LHCN-M2 (cell line): ENCODE measurements at places on chromosomes 12 and 14. TPM values are rescaled to one million over a fixed set of nuclear protein-coding genes. Genes with fewer than 3 reads are reported as not detected.

DNA sequence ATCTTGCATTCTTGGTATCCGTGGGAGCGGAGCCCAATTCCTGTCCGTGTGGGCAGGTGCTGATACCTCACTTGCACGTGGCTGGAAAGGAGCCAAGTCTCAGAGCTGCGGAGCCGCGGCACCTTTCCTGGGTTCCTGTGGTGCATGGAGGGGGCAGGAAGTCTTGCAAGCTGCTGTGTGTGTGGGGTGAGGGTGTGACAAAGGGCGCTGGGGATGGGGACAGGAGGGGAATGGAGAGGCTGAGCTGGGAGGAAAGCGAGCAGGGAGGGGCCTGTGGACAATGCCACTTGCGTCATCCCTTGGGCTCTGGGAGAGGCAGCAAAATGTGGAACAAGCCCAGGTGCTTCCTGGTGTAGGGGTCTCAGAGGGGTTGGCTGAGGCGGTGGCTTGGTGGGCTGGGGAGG lies 86.7 kb downstream of the CALM1 start:
- DNase-seq = no peak

RERG gene
- total RNA-seq = 3.0 and 5.3 TPM in 2 replicates

L2HGDH gene
- total RNA-seq = 4.6 and 5.0 TPM in 2 replicates

NOXRED1 gene
- 0.06 TPM in 1 of 2 replicates, not detected in the other for total RNA-seq

DNA sequence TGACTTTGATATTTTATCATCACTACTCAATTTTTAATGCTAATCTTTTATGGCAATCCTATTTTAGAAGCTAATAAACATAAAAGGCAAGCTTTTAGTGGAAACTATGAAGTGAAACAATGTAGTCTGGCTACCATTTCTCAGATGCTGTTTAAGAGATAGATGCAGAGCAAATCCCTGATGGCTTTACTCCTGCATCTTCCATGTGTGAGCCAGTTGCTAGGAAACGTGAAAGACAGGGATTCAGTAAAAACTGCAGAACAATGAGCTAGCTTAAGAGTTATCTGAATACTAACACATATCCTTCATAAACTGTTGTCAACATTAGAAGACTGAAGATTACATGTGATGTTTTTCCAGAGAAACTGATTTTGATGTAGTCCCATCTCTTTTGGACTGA lies 112.6 kb downstream of the SLC2A13 start:
- no peak for DNase-seq

NDRG2 gene
- 0.86 TPM in 1 of 2 replicates, not detected in the other for total RNA-seq

ARHGDIB gene
- 16.0 and 16.8 TPM in 2 replicates for total RNA-seq

LRRC10 gene
- total RNA-seq = not detected in 2 replicates

- no peak for DNase-seq
Observed at GRCh38 chr12:105644770-105645169, 314.3 kb downstream of the C12orf75 start.

DNA sequence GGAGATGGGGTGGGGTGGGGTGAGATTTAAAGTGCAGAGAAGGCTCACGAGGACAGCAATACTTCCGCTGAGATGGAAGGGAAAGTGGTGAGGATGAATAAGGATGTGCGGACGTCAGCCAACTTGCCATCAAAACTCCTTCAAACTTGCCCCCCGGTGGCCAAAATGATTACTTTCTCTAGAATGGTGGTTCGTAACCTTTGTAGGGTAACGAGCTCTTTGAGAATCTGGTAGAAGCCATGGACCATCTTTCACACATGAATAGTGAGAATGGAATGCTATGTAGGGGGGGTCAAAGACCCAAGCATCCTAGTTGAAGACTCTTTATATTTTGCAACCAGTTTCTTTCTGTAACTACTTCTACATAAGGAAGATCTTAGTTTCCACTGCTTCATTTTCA lies 245.9 kb upstream of the DDHD1 start:
- peak; percentile 64 for DNase-seq

- peak; percentile 43 for DNase-seq
Observed at GRCh38 chr12:50101663-50102062, 2.1 kb upstream of the GPD1 start.

DNA sequence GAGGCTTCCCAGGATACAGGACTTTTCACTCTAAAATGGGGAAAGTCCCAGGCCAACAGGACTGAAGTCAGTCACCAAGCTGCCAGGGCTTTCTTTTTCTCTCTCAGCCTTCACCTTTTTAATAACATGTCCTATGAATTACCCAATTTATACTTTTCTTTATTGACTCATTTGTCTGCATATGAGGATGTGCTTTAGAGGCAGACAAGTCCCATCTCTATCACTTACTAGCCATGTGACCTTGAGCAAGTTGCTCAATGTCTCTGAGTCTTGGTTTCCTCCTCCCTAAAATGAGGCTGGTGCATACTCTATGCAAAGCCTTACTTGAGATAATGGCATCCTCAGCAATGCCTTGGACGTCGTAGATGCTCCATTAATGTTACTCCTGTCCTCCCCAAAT lies 98.1 kb upstream of the TMPO start:
- DNase-seq = no peak

GRCh38 chr12:28770322-28770721 lies 378.8 kb upstream of the FAR2 start:
- DNase-seq = no peak

DNA sequence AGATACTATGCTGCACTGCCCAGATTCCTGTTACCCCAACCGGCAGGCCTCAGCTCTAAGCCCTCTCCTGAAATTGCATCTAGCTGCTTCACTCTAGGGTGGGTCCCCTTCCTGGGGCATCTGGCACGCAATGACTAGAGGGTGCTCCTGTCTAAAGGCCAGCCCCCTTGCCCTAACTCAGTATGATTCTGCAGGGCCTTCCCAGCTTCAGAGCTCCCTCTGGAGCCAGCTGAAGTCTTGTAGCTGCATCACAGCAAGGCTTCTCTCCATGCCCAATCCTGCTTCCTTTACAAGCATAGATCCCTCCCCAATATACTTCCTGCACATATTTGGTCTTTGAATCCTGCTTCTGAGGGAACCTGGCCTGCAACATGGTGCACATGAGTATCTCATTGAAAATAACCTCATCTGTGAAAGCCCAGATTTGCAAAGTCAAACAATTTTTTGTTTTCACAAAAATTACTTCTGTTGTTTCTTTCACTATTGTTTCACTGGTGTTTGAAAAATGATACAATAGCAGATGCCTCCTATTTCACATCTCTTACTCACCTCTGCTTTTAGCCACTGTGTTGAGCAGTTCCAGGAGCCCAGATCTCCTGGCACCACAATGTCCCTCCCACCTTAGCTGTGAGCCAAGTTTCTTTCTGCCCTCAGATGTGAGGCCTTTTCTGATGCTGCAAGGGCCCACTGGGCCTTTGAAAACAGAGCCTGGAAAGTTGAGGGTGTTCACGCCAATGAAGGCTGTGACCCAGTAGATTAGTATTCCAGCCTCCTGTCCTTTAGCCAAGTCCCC lies 169.5 kb upstream of the EGLN3 start:
- no peak for DNase-seq

- DNase-seq = no peak
Observed at GRCh38 chr12:68602720-68603119, 8.0 kb upstream of the RAP1B start.

DNA sequence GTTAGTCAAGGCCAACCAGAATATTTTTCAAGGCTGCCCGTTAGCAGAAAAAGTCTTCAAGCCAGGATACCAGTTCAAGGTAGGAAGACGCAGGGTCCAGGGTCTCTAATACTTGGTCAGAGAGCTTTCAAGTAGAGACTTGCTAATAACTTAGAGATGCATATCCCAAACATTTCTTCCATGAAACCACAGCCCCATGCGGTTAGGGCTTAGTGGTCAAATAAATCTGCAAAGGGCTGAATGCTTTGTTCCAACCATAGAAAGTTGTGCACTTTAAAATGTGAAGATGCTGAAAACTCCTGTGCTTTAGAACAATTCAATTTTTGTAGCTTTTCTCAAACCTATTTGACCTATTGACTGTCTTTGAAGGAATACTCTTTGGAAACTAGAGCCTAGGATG lies 208.9 kb downstream of the PIK3C2G start:
- peak; percentile 32 for DNase-seq

DNA sequence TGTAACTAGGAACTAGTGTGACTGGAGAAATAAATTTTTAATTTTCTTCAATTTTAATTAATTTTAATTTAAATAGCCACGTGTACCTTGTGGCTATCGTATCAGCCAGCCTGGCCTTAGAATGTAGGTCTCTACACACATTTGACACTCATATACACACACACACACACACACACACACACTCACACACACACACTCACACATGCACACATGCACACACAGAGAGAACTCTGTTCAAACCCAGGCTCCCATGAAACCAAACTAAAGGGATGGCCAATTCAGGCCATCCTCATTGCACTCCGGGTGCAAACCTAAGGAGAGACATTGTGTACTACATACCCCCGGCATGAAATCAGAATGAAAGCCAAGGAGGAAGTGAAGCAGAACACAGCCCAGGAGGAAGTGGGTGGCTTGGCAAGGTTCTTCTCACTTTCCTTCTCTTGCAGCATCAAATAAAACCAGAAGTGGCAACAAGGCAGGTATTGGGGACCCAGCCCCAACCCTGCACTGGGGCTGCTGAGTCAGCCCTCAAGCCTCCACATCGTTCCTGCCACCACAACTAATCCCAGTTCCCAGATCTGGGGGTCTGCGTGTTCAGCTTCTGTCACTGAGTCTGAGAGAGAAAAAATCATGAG lies 26.2 kb upstream of the CHPT1 start:
- no peak for DNase-seq

- peak; percentile 46 for DNase-seq
Observed at GRCh38 chr12:91225316-91225715, 42.7 kb upstream of the DCN start.

- peak; percentile 40 for DNase-seq
Observed at GRCh38 chr12:124867401-124867930, 3.8 kb upstream of the SCARB1 start.

DNA sequence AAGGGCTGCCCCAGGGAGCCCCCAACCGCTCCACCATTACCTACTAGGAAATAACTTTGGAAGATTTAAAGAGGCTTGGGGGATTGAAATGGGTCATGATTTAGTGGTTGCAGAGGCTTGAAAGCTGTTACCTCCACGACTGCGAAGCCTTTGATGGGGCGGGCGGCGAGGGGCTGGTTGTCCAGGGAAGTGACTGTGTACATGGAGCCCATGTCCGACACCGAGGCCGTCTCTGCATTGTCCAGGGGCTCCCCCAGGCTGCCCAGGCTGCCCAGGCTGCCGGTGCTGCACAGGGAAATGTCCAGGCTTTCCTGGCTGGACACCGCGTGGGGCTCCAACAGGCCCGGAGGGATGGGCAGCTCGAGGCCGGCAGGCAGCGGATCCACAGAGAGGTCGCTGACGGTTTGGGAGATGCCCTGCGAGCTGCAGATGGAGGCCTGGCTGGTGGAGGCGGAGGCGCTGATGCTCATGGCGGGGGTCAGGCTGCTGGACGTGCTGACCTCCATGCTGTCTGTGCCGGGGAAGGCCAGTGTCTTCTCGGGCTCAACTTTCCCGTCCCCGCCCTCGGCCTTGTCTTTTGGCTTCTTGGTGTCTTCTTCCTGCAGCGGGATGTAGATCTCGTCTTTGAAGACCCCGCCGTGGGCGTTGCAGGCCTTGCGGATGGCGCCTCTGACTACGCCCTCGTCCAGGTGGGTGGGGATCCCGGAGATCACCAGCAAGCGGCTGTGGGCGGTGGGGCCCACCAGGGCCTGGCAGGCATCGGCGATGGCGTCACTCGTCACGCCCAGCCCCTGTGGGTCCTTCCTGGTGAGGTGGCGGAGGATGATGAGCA lies 58.9 kb downstream of the TRAFD1 start:
- no peak for DNase-seq

DNA sequence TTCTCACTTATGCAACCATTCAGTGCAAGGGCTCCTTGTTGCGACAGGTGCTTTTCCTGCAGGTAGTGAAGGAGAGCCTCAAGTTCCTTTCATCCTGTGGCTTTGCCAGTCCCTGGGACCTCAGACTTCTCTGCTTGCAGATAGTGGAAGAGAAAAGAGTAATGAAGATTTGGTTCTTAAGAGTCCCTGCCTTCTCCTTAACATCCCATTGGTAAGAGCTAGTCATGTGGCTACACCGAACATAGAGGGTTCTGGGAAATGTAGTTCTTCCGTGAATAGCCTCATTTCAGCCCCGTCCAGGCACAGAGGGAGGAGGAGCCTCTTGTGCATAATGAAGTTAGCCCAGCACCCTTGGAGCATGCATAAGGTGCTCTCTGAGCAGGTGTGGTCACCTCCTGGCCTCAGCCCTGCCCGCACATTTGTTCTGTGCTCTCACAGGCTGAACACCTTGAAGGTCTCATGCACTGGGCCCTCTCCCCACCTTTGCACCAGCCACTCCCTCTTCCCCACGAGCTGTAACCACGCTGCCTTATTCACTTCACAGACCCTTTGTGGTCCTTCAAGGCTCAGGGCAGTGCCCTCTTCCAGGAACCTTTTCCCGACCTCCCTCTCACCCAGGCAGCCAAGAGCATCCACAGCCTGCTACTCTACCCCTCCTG lies 134.0 kb downstream of the BCL11B start:
- DNase-seq = no peak

GRCh38 chr14:75023108-75023507 lies 20.4 kb downstream of the EIF2B2 start:
- DNase-seq = no peak

CPNE6 gene
- not detected in 2 replicates for total RNA-seq

KLRG1 gene
- 0.19 and 0.52 TPM in 2 replicates for total RNA-seq

CD163L1 gene
- total RNA-seq = 3.7 and 11.2 TPM in 2 replicates

- no peak for DNase-seq
Observed at GRCh38 chr12:81143057-81143456, 65.2 kb downstream of the ACSS3 start.

DNA sequence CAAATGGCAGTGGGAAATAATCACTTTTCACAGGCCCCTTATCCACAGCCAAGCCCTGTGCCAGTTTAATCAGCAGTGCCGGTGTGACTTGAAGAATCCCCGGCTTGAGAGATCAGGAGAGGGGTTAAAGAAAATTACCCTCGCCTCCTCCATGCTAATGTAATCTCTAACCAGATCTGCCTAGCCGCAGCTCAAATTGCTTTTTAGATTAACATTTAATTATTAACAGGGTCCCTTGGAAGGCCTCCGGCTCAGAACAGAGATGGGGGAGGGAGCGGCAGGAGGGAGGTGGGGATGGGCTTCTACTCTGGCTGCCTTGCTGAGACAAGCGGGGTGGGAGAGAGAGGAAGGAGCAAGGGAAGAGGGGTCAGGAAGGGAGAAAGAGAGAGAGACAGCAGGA lies 24.0 kb downstream of the FAM222A start:
- DNase-seq = no peak

SERPINA10 gene
- total RNA-seq = not detected in 2 replicates

DNA sequence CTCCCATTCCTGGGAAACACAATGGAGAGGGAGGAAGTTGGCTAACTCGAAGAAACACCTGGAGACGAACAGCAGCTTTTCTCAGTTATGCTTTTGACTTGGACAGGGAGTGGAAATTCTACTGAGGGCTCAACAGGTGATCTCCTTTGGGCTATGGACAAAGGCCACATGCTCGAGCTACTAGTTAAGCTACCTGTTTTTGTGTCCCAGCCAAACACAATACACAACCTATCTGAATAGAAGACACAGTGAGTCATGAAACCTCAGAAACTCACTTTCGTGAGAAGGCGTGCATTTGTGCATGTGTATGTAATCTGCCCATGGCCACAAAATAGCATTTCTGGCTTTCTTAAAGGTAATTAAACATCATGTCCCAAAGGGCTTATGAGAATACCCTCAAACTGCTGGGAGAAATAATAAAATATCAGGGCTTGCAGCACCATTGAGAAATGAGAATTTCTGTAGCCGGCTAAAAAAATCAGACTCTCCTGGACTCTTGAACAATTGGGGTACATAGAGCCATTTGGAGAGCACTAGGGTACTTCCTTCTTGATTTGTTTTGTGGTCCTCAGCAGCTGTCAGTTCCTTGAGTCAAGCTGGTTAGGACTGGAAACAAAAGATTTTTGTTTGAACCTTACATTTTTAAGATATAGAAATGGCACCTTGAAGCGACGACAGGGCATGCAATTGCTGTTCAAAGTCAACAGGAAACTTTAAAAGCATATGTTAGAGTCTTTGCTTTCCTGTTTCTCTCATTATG lies 85.5 kb upstream of the PTHLH start:
- peak; percentile 66 for DNase-seq

RNASE7 gene
- not detected in 2 replicates for total RNA-seq
